Forelimb muscle (tissue), 1 donor: ENCODE measurements at places on chromosomes 3 and 15. TPM values are rescaled to one million over a fixed set of nuclear protein-coding genes. Genes with fewer than 3 reads are reported as not detected.

DNA sequence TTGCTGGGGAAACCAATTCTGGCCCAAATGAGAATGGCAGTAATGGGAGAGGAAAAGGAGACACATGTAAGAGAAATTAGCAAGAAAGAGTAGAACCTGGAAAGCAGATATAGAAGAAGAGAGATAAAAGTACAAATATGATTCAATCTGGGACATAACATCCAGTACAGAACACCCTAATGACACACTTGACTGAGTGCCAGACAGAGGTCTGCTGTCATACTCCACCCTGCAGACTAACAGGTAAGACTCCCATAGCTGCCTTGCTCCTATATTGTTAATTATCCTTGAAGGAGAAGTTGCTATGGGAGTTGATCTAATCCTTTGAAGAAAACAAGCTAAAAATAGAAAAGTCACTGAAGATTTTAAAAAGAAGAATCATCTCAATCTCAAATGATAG, 21.1 kb downstream of the CCPG1 start:
- DNase-seq, result no peak

GRCh38 chr15:90624278-90624981, 92.7 kb upstream of the BLM start:
- DNase-seq, result no peak

DNA sequence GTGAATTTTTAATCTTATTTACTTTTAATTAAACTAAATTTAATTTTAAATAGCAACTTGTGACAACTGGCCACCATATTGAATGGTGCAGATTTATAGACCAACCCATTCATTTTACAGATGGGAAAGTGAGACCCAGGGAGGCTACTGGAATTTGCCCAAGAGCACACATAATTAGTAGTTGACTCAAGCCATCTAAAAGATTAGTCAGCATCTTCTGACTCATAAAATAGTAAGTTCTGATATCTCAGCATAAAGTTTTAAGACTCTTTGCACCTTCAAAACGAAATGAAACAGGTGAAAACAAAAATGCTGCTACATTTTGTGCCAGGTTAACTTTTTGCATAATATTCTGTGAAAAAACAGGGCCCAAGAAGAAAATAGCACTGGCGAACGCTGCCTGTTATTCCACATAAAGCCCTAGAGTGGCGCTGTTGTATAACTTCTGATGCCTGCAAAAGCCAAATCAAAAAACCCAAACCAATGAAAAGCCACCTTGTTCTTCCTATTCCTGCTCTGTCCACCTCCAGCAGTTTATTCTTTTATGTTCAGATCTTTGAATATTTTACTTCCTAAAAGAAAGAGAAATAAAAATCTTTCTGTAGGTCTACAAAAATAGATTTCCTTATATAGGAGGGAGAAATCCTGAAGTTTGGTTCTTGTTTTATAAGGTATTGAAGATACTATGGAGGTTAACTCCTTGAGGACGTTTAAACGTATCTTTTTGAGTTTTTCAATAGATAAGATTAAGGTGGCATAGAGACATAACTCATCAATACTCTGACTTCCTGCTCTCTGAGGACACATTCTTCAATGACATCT, 62.8 kb downstream of the OTOL1 start:
- no peak for DNase-seq

DNA sequence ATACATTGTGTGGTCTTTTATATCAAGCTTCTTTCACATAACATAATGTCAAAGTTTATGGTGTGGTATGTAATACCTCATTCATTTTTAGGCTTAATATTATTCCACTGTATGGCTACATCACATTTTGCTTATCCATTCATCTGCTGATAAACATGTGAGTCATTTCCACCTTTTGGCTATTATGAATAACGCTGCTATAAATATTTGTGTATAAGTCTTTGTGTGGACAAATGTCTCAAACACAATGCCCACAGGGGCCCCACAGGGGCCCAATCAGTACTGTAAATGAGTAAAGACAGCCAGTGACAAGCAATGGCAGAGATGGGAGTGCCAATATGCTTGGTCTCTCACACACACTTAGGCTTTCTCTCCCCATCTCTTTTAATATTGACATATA, 54.2 kb downstream of the PIK3R4 start:
- no peak for DNase-seq

- no peak for DNase-seq
These were observed 31.6 kb upstream of the PDE8A start for GRCh38 chr15:84949845-84950569.

DNA sequence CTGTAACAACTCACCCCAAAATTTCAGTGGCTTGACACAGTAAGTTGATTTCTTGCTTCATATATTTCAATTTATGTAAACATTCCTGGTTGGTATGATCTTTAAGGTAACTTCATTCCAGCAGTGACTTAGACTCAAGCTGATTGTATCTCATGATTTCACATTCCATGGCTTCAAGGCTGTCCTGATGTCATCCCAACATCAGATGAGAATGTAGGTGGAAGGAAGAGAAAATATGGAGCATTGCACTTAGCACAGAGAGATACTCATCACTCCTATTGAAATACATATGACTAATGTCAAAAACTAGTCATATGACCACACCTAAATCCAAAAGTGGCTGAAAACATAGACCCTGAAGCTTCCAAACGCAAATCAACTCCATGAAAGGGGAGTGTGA, 793.8 kb downstream of the TBL1XR1 start:
- DNase-seq, result no peak

- no peak for DNase-seq
These were observed 77.5 kb upstream of the CADM2 start for GRCh38 chr3:84881288-84881687.

GRCh38 chr3:165783383-165783782, 53.8 kb downstream of the BCHE start:
- no peak for DNase-seq

- DNase-seq, result no peak
These were observed 29.3 kb upstream of the SH3BP5 start for GRCh38 chr3:15361494-15362214.

- no peak for DNase-seq
These were observed 4.9 kb downstream of the OXTR start for GRCh38 chr3:8764528-8764927.

- DNase-seq, result no peak
These were observed 101.8 kb downstream of the NFKBIZ start for GRCh38 chr3:101950985-101951733.

GRCh38 chr3:126517291-126517951, at the start of gene UROC1:
TSS of gene UROC1 (minus strand) at chr3:126517773. CDS start at chr3:126517719, 54 bp downstream.
- no peak for DNase-seq

DNA sequence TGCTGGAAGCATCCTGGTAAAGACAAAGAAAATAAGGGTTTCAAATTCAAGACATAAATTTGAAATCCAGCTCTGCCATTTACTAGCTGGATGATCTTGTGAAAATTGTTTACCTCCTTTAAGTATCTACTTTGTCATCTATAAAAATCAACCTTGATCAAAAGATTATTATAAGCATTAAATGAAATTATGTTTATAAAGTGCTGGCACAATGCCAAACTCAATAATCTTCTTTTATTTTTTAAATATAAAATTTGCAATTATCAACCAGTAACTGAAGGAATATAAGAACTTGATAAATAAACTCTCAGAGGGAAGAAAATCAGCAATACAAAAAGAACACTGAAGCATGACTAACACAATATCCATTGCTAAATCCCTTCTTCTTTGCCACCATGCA, 25.8 kb downstream of the C3orf33 start:
- no peak for DNase-seq

DNA sequence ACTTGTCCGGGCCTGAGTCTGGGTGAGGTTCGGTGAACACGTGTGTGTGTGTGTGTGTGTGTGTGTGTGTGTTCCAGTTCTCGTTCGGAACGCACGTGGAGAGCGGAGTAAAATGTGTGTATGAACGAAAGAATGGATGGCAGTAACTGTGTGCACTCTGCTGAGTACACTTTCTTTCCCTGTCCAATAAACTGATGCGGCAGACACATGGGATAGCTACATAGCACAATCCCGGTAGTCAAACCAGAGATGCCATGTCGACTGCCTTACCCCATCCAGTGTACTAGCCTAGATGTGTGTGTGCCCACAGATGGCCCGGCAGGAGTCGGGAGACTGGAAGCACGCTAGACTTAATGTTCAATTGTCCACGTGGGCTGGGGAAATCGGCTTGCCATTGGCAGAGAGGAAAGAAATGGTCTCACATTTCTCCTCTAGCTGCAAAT, 507 bp upstream of the GOLIM4 start:
- no peak for DNase-seq

DNA sequence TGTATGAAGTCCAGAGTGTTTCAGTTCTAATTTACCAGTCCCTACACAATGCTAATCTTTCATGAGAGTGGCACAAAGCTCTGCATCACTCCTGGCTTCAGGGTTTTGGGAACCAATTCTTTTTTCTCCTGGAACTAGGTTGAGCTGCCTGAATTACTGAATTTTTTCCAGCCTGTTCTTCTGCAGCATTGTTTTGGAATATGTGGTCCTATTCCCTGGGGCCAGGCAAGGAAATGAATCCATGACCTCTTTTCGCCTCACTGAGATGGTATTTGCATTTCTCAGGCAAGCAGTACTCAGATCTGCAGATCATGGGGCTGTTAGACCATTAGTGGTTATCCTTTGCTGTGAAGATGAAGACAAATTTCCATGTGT, 25.6 kb upstream of the GPR171 start:
- DNase-seq, result no peak

SKOR1 gene
- polyA plus RNA-seq, result 0.47 TPM

RTP1 gene
- not detected for polyA plus RNA-seq

GOLGA6L10 gene
- polyA plus RNA-seq, result 2.8 TPM
